ENCODE measurements at places on chromosomes 4 and X. TPM values are rescaled to one million over a fixed set of nuclear protein-coding genes. Genes with fewer than 3 reads are reported as not detected.

The GPR173 gene
- 3.8 TPM for polyA plus RNA-seq

- DNase-seq = no peak
These were observed 705 bp downstream of the RPS6KA3 start for GRCh38 chrX:20265726-20266681.

DNA sequence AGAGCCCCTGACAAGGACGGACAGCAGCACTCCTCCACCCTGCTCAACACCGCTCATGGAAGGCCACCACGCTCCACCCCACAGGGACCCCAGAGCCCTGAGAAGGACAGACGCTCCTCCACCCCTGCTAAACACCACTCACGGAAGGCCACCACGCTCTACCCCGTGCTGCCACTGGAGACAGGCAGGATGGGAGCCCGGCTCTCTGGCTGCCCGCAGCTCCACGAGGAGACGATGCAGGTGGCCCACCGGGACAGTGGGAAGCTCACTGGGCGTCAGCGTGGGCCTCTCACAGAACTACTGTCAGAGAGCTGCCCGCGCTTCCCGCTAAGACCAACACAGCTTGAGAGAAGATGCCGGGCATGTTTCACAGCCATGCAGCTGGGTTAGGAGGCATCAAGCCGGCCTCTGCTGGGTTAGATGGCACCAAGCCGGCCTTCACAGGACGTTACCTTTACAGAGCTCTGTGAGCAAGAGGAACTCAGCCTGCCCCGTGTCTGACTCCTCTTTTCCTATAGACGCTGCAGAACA is 20.8 kb downstream of the GAK start:
- DNase-seq = no peak

DNA sequence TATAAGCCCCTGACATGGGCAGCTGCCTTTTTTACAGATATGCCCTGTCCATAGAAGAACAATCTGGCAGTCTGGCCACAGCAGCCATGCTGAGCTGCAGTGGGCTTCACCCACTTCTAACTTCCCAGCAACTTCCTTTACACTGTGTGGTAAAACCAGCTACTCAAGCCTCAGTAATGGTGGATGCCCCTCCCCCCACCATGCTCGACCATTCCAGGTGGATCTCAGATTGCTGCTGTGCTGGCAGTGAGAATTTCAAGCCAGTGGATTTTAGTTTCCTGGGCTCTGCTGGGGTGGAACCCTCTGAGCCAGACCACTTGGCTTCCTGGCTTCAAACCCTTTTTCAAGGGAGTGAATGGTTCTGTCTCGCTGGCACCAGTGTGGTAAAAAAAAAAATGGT is 355.9 kb upstream of the EDA2R start:
- no peak for DNase-seq

DNA sequence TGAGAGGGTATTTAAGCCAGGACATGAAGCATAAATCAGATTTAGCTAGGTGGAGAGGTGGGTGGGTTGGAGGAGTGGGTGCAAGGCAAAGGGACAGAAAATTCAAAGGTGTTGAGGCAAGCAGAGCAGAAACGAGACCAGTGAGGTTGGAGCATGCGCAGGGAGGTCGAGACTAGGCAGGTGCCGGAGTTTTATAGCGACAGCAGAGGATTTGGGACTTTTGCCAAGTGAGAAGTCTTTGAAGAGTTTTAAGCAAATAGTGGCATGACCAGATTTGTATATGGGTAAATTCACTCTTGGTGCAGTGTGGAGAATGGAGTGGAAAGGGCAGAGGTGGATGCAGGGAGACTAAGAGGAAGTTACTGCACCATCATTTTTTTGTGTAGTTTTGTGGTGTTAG is 107.0 kb upstream of the TLR2 start:
- DNase-seq = no peak

The ENAM gene
- polyA plus RNA-seq = 0.14 TPM

GRCh38 chr4:153451911-153452657 is 14.1 kb upstream of the TMEM131L start:
- DNase-seq = no peak
